Thyroid gland (tissue), 4 donors: ENCODE measurements at places on chromosomes 7 and 10. TPM values are rescaled to one million over a fixed set of nuclear protein-coding genes. Genes with fewer than 3 reads are reported as not detected.

HECW1 gene
- total RNA-seq: 4.7 TPM

TFEC gene
- total RNA-seq: 2.5 TPM

CLCN1 gene
- not detected for total RNA-seq

SUGCT gene
- total RNA-seq: 3.2 TPM

GDF10 gene
- total RNA-seq: 9.1 TPM

NPTX2 gene
- 3.0 TPM for total RNA-seq

CHST3 gene
- total RNA-seq: 15.5 TPM

SPRN gene
- total RNA-seq: not detected

CTNNA3 gene
- 0.13 TPM for total RNA-seq

ZEB1 gene
- 57.5 TPM for total RNA-seq

MOGAT3 gene
- not detected for total RNA-seq

SYPL1 gene
- 138 TPM for total RNA-seq

ZWINT gene
- 4.0 TPM for total RNA-seq

HABP2 gene
- total RNA-seq: not detected

ICA1 gene
- 27.9 TPM for total RNA-seq

MRLN gene
- not detected for total RNA-seq

PLA2G12B gene
- total RNA-seq: not detected

OR2A1 gene
- total RNA-seq: not detected

STEAP1 gene
- total RNA-seq: 8.6 TPM

TUBAL3 gene
- total RNA-seq: not detected

CDH23 gene
- 3.0 TPM for total RNA-seq

SMURF1 gene
- total RNA-seq: 14.4 TPM
